ENCODE measurements at places on chromosomes 5 and 9.

DNA sequence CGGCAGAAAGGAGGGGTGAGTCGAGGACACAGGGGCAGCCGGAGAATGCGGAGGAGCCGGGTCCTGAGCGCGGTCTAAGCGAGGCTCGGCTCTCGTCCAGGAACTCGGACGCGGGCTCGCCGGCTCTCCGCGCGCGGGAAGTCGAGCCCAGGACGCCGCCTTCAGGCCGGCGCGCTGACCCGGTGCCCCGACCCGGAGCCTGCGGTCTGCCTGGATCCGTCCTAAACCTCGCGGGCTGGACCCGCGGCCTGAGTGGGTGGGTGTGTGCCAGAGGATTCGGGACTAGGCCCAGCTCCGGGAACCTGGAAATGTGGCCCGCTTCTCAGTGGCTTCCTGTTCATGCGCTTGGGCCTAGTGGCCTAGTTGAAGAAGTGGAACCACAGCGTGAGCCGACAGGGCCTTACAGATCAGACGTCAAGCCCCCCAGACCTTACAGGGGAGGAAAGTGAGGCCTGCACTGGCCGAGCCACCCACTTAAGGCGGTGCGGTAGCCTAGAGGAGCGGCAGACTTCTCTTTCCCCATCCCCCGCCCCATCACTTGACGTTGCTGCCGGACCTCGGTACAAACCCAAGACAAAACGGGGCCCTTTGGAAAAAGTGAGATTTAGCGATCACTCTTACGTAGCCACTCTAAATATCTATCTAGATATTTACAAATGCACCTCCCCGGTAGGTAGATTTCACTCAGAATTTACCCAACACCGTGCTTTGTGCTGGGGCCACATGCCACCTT is 1.2 kb downstream of the CDKN2B-AS1 start:
- DNase-seq = peak; percentile 41

GRCh38 chr9:121518634-121519033 is 19.0 kb upstream of the GGTA1 start:
- no peak for DNase-seq

DNA sequence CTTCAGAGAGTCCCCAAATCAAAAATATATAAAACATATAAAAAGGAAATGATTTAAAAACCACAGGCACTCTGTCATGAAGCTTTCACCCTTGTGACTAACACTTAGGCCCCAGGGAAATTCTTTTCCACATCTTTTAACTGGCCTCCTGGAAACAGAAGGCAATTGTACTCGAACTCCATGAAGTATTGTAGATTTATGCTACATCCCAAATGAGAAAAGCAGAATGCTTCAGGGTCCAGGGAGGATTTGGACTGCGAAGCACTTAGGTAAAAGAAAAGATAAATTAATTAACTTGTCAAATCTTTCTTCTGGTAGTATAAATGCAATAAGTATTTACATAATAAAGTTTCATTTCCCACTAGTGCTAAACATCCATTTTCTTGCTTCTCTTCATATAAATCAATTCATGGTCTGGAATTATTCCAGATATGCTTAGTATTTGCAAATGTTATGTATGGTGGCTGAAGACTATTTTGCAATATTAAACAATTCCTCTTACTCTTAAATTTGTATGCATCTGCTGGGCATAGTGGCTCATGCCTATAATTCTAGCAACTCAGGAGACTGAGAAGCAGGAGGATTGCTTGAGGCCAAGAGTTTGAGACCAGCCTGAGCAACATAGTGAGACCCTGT is 64.9 kb upstream of the ELL2 start:
- peak; percentile 93 for DNase-seq

- peak; percentile 56 for DNase-seq
These were observed 4.4 kb downstream of the MPDZ start for GRCh38 chr9:13274886-13275641.

- peak; percentile 90 for DNase-seq
These were observed at the start of gene NXNL2 for GRCh38 chr9:88534456-88535225. TSS of gene NXNL2 (plus strand) at chr9:88535178. CDS start at chr9:88535435, 257 bp downstream.

DNA sequence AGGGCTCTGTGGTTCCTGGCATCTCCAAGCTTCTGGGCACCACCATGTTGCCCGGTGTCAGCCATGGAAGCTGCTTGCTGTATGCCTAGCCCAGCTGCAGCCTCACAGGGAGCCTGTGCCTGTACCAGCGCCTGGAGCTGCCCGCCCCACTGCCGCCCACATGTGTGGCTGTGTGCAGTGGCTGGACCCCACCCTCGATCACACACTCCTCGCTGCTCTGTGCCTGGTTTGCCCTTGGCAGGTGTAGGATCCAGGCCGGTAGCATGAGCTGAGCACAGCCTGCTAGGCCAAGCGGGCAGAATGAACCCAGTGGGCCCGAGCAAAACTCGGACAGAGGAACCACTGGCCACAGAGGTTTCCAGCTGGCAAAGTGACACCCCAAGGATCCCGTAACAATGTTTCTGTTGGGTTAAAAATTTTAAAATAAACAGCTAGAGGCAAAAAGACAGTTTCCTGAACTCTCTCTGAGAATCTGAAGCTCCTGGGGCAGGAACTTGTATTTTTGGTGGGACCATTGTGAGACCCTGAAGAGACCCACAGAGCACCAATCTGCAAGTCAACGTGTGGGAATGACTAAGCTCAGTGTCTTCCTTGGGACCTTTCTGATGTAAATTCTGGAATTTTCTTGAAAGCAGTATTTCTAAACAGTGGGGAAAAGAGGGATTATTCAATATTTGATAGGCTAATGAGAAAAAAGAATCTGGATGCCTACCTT is 73.1 kb upstream of the CCDC112 start:
- DNase-seq = no peak

DNA sequence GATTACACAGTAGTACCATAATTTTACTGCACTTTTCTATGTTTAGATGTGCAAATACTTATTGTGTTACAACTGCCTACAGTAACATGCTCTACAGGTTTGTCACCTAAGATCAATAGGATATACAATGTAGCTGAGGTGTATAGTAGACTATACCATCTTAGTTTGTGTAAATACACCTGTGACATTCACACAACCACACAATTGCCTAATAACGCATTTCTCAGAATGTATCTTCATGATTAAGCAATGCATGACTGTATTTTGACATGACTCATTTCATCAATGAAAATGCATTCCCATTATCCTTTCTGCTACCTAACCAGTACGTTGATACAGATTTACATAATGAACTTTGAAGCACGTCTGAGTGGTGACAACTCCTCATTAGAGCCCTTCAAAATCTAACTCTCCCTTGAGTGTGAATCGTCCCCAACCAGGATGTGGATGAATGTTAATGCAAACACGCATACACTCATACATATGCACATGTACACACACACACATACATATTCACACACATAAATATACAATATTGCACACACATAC is 28.4 kb downstream of the GZMK start:
- DNase-seq = no peak

DNA sequence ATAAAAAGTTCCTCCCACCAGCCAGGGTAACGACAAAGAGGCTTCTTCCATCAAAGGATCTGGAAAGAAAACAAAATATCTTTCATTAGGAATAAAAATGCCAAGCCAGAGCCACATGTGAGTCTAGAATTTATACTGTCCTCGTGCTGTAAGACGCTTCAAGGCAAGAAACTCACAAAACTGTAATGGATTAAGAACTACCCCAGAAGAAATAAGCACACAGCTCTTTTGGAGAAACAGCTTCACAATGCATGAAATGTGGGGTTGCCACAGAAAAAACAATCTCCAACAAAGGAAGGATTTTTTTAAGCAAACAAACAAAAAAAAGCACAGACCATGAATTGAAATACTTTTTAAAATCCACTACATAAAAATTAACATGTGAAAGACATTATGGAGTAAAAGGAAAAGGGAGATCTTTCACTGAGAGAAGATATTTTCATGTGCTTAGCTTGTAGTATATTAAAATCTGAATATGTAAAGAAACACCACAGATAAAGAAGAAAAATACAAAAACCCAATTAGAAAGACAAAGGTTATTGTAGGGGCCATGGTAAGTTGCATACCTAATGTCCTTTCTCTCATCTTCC is 140.5 kb upstream of the NFIL3 start:
- DNase-seq = no peak

- peak; percentile 33 for DNase-seq
These were observed 521.5 kb upstream of the WWC1 start for GRCh38 chr5:167769846-167770413.

DNA sequence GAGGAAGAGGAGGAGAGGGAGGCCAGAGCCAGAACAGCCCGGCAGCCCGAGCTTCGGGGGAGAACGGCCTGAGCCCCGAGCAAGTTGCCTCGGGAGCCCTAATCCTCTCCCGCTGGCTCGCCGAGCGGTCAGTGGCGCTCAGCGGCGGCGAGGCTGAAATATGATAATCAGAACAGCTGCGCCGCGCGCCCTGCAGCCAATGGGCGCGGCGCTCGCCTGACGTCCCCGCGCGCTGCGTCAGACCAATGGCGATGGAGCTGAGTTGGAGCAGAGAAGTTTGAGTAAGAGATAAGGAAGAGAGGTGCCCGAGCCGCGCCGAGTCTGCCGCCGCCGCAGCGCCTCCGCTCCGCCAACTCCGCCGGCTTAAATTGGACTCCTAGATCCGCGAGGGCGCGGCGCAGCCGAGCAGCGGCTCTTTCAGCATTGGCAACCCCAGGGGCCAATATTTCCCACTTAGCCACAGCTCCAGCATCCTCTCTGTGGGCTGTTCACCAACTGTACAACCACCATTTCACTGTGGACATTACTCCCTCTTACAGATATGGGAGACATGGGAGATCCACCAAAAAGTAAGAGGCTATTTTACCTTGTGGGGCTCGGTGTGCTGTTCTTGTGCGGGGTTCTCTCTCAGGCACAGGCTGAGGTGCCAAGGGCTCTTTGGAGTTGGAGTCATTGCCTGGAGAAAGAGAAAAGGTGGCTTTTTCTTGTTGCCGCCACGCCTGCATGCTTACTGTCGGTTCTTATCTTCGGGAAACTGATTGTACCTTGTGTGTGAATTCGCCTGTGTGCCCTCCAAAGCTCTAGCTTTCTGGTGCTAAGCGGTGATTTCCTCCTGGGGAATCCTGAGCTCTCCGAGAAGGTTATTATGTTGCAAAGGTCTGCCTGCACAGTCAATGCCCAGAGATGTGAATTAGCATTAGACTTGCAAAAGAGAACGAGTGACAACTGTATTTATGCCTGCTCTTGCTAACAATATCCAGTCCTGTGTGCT is at the start of gene ISL1:
Gene ISL1 (plus strand): TSS at position 318 of the 991 bp plus-strand sequence. CDS start 224 bp downstream, at position 542.
- DNase-seq = peak; percentile 67

DNA sequence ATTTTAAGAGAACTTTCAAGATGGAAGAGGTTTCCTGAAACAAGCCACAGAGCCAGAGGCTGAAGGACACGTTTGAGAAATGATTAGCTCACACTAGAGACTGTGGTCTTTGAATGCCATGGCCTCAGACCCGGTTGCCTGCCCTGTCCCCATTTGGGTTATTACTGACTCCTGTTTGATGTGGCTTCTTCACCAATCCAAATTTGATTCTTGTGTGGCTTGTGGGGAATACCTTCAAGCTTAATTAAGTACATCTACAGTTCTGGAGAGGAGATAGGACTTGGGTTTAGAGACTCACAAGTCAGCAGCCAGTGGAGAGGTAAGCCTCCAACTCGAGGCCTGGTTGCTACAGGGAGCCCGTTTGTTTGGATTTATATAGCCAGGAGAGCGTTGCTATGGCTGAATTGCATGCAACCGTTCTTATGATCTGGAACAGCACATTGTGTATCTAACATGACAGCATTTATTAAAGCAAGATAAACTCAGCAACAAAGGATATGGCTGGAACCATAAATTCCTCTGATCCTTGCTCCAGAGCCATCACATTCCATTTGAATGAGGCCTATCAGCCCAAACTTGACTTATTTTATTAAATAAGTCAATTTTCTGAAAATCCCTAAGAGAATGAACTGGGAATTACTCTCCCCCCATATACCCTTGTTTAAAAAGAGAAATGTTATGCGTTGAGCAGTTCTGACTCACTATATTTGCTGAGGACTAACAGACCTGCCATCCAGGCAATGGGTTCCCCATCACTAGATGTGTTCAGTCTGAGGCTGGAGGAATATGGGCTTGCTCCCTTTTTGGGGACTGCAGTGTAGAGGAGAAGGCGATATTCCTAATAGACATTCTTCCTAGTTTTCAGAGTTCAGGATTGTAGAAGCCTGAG is 88.4 kb upstream of the TNFSF8 start:
- peak; percentile 84 for DNase-seq

GRCh38 chr9:118262191-118262590 is 558.0 kb downstream of the TLR4 start:
- DNase-seq = no peak

DNA sequence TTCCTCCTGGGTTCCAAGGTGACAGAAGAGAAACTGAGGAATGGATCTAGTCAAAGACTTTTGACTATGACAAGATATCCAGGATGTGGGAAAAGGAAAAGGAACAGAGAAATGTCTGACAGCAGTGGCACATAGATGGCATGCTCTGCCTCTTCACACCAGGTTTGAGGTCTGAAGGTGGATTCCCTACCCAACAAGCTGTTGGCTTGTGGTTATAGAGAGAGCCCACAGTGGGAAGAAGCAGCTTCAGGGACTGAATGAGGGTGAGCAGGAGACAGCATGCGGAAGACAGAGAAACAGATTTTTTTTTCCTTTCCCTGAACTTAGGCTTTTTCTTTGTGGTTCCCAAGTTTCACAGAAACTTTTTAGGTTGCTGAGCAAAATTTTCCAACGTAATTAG is 20.6 kb downstream of the IFNW1 start:
- DNase-seq = no peak

- no peak for DNase-seq
These were observed 110.9 kb downstream of the KCNIP1 start for GRCh38 chr5:170614720-170615119.

DNA sequence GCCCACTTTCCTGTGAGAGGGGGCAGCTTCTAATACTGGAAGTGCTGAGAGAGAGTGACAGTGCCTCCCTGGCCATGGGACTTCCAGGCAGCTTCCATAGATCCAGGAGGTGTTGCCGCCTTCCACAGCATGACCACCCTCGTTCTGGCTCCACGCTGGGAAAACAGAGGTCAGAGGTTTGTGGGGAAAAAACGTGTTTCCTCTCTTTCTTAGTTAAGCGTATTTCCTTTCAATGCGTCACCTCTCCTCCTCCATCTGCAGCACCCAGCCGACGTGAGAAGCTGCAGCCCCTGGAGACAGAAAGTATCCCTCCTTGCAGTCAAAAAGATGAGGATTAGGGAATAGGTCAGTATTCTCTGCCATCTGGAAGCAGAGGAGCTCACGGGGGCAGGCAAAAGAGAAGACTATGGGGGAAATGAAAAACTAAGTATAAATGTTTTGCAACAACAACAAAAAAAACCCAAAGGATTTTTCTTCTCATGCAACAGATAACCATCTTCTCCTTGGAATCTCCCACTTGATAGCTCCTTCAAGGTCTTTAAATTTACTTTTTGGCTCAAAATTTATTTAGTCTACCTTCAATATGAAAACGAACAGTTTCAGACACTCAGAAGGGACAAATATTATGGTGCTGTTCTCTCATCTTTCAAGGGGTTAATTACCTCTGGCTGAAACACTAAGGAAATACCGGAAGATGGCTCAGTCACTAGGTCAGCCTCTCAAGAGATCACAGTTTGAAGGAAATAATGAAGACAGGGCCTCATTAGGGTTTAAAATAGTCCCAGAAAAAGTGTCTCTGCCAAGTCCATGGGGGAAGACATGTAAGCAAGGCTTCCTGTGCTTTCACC is 38.0 kb downstream of the MTMR12 start:
- DNase-seq = peak; percentile 40

GRCh38 chr9:129933185-129934040 is 98.2 kb downstream of the USP20 start:
- peak; percentile 72 for DNase-seq
